Glutamatergic neuron (in vitro differentiated cells): ENCODE measurements at places on chromosomes 3 and 15.

GRCh38 chr3:115553796-115554486 lies 69.4 kb upstream of the GAP43 start:
- DNase-seq = no peak

- DNase-seq = no peak
Measured at GRCh38 chr3:172557515-172558220, 34.4 kb upstream of the TNFSF10 start.

DNA sequence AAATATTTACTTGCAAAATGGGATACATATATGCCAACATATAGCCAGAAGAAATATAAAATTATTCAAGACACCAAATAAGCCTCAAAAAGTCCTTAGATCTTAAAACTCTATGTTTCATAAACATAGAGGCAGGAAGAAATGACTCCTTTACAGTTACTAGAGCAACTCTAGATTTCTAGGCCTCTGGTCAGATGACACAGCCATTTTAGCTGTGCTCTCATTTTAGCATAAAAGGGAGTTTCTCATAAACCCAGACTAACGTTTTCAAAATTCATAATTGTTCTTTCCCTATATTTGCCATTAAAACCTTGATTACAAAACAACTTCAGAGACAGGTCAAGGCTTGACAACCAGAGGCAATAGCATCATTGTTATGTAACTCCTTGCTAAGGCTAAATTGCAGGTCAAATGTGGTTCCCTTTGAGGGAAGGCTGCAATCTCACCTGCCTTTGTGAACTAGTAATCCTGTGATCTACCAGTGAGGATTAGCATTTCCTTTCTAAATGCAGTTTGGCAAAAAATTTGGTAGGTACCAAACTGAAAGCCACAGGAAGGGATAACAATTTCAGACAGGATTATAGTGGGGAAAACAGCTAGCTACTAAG lies 8.2 kb downstream of the THOC7 start:
- no peak for DNase-seq

- DNase-seq = peak; percentile 56
Measured at GRCh38 chr15:77599899-77600298, 32.8 kb downstream of the LINGO1 start.

DNA sequence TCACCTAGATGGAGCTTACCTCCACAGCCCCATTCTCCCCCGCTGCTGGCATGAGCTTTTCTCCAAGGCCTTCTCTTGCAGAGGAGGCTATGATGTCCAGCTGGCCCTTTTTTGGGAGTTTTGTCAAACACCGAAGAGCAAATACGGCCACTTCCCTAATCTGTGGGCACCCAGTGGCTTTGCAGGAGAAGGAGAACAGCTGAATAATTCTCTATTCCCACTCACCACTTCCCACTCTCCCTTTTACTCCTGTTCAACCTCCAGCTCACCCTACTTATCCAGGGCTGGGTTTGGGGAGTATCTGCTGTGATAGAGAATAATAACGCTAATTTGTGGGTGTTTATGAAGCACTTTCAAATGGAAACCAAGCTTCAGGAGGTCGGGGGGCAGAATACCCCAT lies 93.0 kb downstream of the AAGAB start:
- DNase-seq = no peak

DNA sequence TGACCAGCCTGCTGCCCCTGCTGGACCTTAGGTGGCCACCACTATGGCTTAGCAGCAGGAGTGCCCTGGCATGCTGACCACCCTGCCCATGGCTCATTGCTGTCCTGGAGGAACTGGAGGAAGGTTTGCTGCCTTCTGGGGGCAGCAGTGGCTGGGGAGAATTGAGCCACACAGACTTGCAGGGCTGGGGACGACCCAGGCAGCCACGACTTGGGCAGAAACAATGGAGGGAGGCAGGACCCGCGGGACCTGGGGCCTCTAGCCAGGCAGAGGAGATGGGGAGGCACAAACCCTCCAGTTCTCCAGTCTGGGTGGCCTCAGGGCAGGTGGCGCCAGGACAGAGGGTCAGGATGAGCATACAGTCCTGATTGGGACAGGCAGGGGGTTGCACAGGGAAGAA lies 32.8 kb downstream of the ADAMTS7 start:
- DNase-seq = no peak

GRCh38 chr3:89373434-89373833 lies 266.0 kb downstream of the EPHA3 start:
- no peak for DNase-seq

DNA sequence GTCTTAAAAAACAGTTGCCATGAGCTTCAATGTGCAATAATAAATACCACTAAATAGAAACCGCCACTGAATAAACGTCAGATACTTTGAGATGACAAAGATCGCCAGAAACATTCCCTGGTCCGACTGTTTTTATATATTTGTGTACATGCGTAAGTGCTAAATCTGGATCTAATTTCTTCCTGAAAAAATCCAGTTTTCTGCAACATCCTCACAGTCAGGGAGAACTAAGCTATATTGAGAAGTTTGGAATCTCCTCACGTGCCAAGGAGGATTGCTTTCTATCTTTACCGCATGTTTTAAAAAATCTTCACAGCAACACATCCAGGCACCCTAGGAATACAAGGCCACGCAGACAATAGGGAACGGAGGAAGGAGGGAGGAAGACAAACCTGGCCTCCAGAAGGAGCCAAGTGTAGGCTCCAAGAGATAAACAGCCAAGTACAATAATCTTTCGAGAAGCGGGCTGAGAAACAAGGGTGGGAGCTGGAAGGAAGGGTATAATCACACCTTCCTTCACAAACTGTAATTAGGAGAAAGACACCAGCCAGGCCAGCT lies 5.7 kb downstream of the VGLL4 start:
- no peak for DNase-seq

DNA sequence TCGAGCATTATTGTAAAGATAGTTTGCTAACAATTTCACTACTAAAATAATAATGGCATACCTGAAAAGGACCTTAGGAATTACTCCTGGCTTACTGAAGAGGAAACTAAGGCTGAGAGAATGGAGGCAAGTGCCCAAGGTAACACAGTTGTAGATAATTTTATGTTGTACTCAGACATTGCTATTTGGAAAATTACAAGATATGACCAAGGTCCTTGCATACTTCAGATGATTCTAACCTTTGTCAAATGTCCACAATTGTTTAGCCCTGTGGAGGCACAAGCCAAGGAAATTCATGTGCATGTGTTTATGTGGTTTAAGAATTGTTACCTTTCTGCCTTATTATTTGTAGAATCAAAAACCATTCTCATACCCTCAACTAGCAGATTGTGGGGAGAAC lies 105.7 kb downstream of the TUSC7 start:
- DNase-seq = no peak

GRCh38 chr15:35698966-35699575 lies 153.1 kb upstream of the DPH6 start:
- no peak for DNase-seq

DNA sequence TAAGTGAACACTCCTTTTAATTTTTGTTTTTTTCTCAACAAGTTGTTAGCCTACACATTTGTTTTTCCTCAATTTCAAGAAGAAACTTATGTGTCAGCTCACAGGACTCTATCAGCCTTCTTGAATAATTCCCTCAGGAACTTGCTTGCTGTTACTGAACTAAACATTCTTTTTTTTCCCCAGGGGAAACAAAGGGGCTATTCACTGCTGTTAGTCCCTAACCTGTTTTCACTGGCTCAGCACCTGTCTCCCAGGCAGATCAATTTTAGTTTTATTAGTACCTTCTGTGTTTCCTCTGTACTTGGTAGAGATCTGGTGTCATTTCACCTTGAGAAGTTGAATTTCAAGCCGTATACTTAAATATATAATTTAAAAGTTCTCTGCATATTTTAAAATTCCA lies 644.6 kb downstream of the CADM2 start:
- DNase-seq = no peak

DNA sequence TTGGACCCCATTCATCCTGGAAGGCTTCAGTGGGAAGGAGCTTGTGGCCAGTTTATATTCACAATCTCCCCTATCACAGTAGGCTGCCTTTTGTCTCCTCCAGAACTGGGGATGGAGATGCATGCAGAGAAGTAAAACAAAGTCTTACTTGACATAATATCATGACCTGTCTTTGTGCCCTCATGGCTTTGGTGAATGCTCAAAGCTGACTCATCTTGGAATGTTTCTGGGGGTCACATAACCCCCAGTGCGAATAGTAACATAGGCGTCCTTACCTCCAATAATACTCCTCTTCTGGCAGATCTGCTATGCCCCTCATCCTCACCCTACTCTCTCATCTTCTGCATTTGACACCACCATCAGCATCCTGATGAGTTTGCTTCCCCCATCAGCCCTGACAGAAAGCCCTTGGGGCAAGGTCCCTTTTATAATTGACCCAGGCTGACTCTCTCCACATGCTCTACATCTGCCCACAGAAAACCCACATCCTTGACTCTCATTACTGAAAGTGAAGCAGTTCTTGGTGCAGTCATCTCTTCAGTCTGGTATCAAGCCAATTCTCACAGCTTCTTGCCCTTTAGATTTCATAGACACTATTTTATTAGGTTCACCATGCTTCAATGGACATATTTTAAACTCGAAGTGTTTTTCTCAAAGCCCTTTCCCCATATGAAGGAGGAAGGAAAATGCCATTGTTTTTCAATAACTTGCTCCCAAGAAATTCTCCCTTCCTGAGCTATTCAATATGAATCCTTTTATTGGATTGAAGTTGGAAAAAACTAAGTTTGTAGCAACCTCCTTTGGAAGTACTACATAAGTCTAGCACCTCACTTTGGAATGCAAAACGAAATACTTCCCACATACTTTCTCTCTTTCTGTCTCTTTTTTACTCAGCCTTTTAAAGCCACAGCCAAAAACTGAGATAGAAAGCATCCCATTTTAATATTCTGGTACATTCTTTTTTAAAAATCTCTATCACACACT lies 36.6 kb downstream of the OSTN start:
- DNase-seq = no peak

DNA sequence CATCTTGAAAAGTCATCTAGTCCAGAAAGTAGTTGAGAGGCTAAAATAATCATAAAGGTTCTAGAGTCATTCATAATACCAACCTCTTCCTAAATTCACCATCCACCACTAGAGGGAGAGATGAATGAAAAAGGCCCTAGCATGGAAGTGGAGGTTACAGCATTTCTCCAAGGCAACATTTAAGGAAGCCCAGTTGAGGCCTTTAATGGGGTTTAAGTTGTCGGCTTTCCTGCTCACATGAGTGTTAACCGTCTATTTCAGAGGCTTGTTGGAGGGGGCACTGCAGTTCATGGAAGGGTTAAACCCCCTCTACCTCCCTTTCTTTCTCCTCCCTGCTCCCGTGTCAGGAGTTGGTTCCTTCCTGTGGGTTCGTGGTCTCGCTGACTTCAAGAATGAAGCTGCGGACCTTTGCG lies 3.8 kb upstream of the SLCO3A1 start:
- DNase-seq = no peak

- no peak for DNase-seq
Measured at GRCh38 chr3:107315141-107315540, 62.1 kb upstream of the CCDC54 start.

DNA sequence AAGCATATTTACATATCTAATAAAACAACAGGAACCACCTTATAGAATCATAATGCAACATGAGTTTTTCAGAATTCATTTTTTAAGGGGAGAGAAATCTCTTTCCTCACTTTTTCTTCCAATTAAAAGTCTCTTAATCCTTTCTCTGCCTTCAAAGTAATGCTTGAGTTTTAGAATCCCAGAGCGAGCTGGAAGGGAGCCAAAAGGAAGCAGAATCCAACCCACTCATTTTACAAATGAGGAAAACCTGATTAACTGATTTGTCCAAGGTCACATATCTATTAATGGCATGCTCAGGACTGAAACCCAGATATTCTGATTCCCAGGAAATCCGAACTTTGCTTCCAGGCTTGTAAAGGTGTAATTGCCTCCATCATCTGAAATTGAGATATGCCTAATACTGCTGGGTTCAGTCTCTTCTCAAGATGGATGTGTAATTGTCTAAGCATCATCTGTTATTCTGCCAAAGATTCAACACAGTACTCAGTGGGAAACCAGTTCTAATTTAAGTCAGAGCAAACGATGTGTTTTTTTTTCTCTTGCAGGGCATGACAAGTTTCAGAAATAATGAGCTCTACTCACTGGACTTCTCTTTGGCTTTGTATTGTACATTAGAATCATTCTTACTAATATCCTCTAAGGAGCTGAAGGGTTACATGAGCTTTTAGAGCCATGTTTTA lies 481.4 kb upstream of the CFAP20DC start:
- DNase-seq = no peak

- no peak for DNase-seq
Measured at GRCh38 chr15:63288778-63289378, 11.5 kb downstream of the APH1B start.

GRCh38 chr3:184679056-184679816 lies 32.6 kb downstream of the MAGEF1 start:
- DNase-seq = peak; percentile 86

GRCh38 chr3:8444883-8445282 lies 56.7 kb upstream of the LMCD1 start:
- DNase-seq = no peak

DNA sequence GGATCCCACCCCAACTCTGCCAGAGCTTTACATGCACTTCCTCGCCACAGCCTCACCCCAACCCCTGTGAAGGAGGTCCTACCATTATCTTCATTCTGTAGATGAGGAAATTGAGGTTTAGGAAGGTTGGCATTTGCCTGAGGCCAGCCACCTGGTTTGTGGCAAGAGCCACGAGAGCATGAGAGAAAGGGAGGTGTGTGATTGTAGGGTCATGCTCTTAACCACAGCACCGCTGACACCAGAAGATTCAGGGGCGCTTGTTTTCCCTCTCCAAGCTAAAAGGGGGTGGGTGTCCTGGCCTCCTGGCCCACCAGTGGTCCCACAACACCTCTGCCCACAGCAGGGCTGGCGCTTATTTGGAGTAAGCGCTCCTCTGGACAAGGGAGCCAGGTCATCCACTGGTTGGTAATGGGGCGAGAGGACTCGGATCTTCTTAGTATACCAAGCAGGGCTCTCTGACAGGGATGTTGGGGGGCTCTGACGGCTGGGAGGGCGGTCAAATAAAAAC lies 691 bp downstream of the RHCG start:
- DNase-seq = no peak

DNA sequence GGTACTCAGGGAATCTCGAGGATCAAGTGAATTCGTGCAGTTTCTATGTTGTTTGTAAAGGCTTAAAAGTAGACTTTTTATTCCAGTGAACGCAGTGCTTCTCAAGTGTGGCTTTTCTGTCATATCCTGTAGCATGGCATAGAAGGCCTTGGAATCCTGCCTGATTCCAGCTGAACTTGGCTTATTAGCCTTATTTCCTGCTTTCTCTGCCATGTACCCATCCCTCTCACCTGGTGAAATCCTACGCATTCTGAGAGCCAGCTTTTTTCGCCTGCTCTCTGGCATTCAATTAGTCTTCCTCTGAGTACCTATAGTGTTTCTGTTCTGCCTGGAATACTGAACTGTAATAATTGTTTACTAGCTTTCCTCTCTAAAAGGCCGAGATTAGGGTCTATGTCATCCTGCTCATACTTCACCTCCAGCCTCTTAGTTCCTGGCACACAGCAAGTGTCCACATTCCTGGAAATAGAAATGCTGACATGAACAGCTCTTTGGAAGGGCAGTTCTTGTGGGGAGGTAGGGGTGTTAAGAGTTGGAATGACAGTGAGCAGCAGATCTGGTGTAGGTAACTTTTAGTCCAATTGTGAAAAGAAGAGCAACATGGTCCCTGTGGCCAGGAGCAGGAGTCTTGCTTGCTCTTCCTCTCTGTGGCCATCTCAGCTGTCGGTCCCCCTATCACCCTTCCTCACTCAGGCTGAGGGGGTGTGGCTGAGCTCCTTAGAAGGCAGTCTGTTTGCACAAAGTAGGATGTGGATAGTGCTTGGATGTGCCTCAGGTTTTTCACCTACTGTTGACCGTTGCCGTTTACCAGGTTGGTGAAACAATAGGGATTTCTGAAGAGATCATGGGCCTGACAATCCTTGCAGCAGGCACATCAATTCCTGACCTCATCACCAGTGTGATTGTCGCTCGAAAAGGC lies 30.4 kb downstream of the SLC24A1 start:
- DNase-seq = no peak

- peak; percentile 12 for DNase-seq
Measured at GRCh38 chr3:126130081-126130855, 46.3 kb upstream of the SLC41A3 start.
